Neural crest cell (in vitro differentiated cells): ENCODE measurements at places on chromosomes 1 and 21. TPM values are rescaled to one million over a fixed set of nuclear protein-coding genes. Genes with fewer than 3 reads are reported as not detected.

The MACO1 gene
- total RNA-seq: 25.4 and 27.4 TPM in 2 replicates

The KDF1 gene
- not detected in 2 replicates for total RNA-seq

The SERTAD4 gene
- 1.5 and 1.6 TPM in 2 replicates for total RNA-seq

The CAMK1G gene
- 1.1 and 1.8 TPM in 2 replicates for total RNA-seq

- peaks cover under 1% of the 10 kb centered on the region for H3K4me1 ChIP-seq
- no peak overlapping the region for H3K4me3 ChIP-seq
- H3K27me3 ChIP-seq: no peaks in the 10 kb centered on the region
- DNase-seq: no peak
- H3K27ac ChIP-seq: no peak overlapping the region
- no peaks in the 10 kb centered on the region for H3K36me3 ChIP-seq
These were observed 87.8 kb upstream of the ATF3 start for GRCh38 chr1:212520746-212521145.

GRCh38 chr1:3712573-3713535, 39.4 kb upstream of the CCDC27 start:
- no peaks in the 10 kb centered on the region for H3K4me1 ChIP-seq
- no peak overlapping the region for H3K27ac ChIP-seq
- no peaks in the 10 kb centered on the region for H3K36me3 ChIP-seq
- no peak overlapping the region for H3K4me3 ChIP-seq
- DNase-seq: no peak

GRCh38 chr1:209406168-209406567, 177.3 kb upstream of the CAMK1G start:
- DNase-seq: no peak
- no peak overlapping the region for H3K4me3 ChIP-seq
- no peaks in the 10 kb centered on the region for H3K36me3 ChIP-seq
- no peak overlapping the region for H3K27ac ChIP-seq
- peaks cover under 1% of the 10 kb centered on the region for H3K4me1 ChIP-seq

DNA sequence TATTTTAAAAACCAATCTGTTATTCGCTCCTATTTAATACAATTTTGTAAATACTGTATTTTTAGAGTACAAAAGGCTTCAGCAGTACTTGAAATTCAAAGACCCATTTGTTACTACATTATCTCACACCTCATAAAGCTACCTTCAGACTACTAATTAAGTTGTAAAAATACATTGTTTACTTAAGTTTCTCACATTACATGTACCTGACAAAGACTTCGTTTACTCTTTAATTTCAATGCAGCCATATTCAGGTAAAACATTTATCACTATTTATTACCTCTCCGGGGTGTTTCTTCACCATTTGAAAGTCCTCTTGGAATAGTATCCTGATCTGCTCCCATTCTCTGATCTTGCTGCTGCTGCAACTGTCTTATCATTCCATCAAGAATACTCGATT, 55.2 kb downstream of the BRWD1 start:
- no peak for DNase-seq
- no peaks in the 10 kb centered on the region for H3K4me1 ChIP-seq
- no peak overlapping the region for H3K4me3 ChIP-seq
- H3K27me3 ChIP-seq: no peaks in the 10 kb centered on the region

GRCh38 chr1:209048941-209049669, 534.4 kb upstream of the CAMK1G start:
- no peaks in the 10 kb centered on the region for H3K27me3 ChIP-seq
- H3K36me3 ChIP-seq: no peaks in the 10 kb centered on the region
- H3K27ac ChIP-seq: peak overlapping the region; percentile 7
- no peaks in the 10 kb centered on the region for H3K4me1 ChIP-seq

DNA sequence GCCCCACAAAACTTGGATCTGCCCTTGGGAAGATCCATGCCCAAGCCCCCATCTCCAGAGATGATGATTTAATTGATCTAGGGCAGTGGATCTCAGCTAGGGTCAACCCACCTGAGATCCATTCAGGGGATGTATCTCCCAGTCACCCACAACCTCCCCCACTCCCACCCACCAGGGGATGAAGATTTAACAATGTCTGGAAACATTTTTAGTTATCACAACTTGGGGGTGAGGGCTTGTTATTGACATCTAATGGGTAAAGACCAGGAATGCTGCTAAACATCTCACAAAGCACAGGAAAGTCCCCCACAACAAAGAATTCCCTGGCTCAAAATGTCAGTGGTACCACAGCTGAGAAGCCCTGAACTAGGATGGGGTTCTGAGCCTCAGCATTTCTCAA, 45.0 kb upstream of the LPGAT1 start:
- H3K4me3 ChIP-seq: no peak overlapping the region
- H3K27ac ChIP-seq: no peak overlapping the region
- H3K36me3 ChIP-seq: no peaks in the 10 kb centered on the region
- no peak for DNase-seq
